Stimulated activated CD8-positive, alpha-beta memory T cell treated with anti-CD3 and anti-CD28 coated beads, Interleukin-7, amount 100 ng/mL, for 4 hours (primary cell): ENCODE measurements at places on chromosomes 7 and 10.

GRCh38 chr7:77235276-77235675, 35.7 kb upstream of the FGL2 start:
- DNase-seq: no peak

GRCh38 chr7:124032369-124033094, at the start of gene TMEM229A:
TSS of gene TMEM229A (minus strand) at chr7:124033067. CDS start at chr7:124033003, 64 bp downstream.
- no peak for DNase-seq

- DNase-seq: no peak
Observed at GRCh38 chr7:153370092-153370491, 610.5 kb downstream of the ACTR3B start.

GRCh38 chr10:18438361-18439126, 212.8 kb downstream of the NSUN6 start:
- no peak for DNase-seq
